HAP-1 (cell line): ENCODE measurements at places on chromosomes 5 and 9.

DNA sequence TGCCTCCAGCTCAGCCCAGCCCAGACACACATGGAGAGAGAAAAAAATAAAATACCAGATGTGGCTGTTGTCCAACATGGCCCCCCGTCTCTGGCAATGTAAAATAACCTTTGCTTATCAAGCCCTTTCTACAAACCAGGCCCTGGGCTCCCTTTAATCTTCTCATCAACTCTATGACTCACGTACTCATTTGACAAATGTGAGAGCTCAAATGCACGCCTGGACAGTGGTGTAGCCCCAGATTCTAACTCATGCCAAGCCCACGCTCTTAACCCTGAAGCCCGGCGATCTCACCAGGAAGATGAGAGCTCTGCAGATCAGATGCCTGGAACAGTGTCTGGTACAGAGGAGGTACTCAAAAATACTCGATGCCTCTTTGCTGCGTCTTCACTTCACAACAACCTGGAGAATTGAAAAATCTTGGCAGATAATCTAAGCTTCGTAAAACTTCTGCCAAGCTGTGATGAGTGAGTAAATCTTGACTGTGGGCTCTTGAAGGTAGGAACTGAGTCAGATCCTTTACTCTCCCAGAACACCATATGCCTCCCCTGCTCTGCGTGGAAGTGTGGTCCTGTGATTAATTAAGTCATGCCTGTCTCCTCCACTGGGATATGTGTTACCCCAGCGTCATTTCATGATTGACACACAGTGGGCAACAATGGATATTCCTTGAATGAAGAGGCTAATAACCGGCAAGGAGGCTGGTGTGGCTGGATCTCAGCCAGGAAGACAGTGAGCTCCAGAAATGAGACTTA lies 102.0 kb upstream of the FSTL4 start:
- no peak for DNase-seq

DNA sequence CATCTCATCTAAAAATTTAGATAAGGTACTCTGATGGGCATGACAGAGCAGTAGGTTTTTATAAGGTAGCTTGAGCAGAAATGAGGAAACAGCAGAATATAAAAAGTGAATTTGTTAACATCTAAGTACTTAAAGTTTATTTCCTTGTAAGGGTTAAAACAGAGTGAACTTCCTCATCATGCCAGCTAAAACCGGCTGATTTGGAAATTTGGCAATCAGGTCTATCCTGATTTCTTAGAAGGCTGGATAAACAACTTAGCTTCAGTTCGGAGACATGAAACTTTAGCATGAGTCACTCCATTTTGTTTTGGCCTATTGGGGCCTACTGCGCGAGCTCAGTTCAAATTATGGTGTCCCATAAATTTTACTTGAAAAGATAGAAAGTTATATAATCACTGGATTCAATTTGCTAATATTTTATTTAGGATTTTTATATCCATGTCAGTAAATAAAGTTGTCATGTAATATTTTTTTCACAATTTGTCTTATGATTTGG lies 241.6 kb upstream of the RORB start:
- no peak for DNase-seq

DNA sequence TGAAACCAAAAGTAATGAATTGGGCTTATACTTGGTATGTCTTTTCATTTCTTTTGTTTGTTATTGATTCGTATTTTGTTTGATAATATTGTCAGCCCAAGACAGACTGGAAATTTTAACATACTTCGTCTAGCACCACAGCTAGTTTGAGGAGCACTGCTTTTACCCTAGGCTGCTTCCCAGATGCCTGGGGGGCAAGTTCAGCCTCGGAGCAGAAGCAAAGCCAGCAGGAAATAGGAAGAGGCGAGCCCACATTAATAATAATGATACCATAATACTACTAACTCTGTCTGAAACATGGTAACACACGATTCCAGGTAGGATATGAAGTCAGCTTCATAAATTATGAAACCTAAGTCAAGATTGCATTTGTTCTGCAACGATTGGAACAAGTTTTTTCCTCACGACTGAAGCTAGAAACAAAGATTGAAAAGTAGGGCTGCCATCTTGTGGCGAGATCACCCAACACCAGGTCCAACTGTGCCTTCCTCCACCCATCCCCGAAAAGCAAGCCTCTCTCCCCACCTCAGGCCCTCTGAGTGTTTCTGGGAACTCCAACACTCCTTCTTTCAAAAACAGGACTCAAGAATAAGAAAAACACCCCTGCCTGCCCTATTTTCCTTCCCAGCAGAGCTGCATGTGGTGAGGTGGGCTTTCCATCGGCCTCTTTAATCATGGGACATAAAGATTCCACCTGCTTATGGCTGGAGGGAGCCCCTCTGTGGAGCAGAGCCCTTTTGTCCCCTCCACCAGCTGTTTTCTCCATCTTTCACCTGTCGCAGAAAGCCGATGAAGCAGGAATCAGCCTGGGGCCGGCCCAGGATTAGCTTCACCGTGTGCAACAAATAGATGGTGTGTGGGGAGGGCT lies 236.4 kb downstream of the CAAP1 start:
- peak; percentile 64 for DNase-seq

DNA sequence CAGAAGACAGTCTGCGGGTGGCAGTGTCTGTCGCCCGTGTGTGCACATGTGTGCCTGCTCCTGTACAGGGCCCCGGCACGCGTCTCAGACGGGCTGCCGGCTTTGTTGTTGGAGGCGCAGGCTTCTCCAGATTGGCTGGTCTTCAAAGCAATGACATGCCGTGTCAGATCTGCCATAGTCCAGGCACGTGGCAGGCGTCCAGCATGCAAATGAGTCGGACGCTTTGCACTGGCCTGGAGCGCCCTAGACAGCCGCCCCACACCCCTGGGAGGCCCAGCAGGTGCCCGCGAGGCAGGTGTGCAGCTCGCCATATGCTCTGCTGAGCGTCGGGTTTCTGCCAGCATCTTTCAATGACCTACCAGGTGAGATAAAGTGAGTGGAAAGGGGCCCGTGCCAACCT lies 71.5 kb downstream of the GADD45G start:
- no peak for DNase-seq

DNA sequence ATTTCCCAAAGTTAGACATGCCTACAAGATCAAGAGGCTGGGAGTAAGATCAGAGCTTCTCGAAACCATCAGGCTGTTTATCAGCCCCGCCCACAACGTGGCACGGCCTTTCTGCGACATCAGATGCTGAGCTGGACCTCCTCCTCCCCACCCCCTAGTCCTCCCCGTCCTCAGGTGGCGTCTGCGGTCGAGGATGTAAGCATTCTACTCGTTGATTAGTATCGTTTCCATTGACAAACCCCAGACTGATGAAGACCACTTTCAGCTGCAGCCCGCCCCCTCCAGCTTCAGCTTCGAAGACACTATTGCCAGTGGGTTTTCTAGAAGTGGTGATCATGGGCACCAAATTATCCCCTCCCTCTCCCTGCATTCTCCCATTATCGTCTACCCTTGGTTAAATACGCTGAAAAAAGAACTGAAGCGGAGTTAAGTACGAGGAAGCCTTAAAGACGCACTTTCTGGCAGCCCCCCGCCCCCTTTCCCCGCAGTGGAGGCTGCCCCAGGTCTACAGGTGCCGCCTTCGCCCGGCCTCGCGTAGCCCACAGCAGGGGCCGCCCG lies 1.1 kb downstream of the PPIC start:
- DNase-seq: peak; percentile 43

DNA sequence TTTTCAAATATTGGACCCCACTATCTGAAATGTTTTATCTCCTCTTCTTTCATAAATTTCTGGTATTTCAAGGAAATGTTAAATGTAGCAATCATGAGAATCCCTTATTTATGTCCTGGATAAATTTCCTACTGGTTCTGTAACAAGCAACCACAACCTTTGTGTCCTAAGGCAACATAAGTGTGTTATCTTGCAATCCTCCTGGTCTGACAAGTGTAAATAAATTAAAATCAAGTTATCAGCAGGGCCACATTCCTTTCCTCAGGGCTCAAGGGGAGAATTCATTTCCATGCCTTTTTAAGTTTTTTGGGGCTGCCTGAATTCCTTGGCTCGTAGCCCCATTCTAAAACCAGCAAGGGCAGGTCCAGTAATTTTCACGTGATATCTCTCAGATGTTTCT lies 83.2 kb downstream of the CDH9 start:
- no peak for DNase-seq

DNA sequence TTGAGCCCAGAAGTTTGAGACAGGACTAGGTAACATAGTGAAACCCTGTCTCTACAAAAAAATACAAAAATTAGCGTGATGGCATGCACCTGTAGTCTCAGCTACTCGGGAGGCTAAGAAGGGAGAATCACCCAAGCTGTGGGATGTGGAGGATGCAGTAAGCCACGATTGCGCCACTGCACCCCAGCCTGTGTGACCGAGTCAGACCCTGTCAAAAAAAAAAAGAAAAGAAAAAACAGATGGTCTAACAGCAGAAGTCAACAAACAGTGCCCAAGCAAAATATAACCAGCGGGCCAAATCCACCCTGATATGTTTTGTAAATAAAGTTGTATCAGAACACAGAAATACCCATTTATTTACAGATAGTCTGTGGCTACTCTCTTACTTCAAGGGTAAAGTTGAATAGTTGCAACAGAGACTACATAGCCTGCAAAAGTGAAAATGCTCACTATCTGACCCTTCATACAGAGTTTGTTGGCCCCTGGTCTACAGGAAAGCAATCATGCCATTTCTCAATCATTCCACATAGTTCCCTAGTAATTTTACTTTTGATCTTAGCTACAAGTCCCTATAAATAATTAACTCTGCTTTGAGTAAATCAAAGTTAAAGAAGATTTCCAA lies 383.7 kb downstream of the TLE1 start:
- no peak for DNase-seq

GRCh38 chr9:18423791-18424531 lies 50.0 kb upstream of the ADAMTSL1 start:
- DNase-seq: no peak

GRCh38 chr5:100777680-100778300 lies 125.3 kb downstream of the ST8SIA4 start:
- no peak for DNase-seq

- no peak for DNase-seq
Observed at GRCh38 chr9:89813482-89813881, 208.7 kb downstream of the GADD45G start.

DNA sequence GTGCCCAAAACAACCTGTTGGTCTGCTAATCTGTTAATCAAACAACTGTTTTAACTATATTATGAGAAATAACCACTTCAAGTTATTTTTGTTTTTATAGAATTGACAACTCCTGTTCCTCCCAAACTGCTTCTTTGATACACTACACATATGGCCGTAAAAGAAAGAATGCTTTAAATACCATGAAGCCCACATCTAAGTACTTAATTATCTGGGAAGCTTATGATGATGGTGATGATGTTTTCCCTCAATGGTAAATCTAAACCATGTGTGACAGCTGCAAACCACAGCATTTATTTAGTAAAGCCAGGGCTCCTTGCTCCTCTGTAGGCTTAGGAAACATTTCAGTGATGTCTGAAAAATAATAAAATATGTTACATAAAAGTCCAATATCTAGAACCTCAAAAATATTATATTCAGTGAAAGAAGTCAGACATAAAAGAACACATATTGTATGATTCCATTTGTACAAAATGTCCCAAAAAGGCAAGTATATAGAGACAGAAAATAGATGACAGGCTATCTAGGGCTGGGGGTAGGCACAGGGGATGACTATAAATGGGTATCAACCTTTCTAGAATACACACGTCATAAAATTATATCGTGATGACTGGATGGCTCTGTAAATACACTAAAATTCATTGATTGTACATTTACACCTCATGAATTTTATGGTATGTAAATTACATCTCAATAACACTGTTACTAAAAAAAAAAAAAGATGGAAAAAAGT lies 154.1 kb downstream of the EFNA5 start:
- peak; percentile 39 for DNase-seq

- DNase-seq: no peak
Observed at GRCh38 chr9:3045153-3045552, 201.3 kb upstream of the PUM3 start.

- DNase-seq: peak; percentile 13
Observed at GRCh38 chr5:121033334-121033733, 569.2 kb downstream of the PRR16 start.

GRCh38 chr5:120599576-120599975 lies 135.5 kb downstream of the PRR16 start:
- DNase-seq: no peak

DNA sequence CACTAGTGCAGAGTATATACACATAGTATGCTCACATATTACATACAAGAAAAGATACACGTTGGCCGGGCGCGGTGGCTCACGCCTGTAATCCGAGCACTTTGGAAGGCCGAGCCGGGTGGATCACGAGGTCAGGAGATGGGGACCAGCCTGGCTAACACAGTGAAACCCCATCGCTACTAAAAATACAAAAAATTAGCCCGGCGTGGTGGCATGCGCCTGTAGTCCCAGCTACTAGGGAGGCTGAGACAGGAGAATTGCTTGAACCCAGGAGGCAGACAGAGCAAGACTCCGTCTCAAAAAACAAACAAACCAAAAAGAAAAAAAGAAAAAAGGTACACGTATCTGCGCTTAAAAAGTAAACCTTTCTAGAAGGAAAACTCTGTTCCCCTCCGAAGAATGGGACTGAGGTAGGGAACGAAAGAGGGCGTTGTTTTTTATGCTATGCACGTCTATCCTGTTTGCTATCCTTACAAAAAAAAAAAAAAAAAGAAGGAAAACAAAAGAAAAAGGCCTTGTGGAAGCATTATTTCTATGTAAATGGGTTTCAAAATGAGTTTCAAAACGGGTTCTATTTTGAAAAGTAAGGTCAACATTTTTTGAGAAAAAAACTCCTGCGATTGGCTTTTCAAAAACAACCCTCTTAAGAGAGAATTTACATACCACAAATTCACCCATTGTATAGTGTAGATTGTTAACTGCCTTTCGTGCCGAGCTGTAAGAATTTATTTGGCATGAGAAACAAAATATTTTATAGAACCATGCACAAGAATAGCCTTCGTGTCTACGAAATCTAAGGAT lies 1.2 kb downstream of the AK3 start:
- DNase-seq: peak; percentile 48

DNA sequence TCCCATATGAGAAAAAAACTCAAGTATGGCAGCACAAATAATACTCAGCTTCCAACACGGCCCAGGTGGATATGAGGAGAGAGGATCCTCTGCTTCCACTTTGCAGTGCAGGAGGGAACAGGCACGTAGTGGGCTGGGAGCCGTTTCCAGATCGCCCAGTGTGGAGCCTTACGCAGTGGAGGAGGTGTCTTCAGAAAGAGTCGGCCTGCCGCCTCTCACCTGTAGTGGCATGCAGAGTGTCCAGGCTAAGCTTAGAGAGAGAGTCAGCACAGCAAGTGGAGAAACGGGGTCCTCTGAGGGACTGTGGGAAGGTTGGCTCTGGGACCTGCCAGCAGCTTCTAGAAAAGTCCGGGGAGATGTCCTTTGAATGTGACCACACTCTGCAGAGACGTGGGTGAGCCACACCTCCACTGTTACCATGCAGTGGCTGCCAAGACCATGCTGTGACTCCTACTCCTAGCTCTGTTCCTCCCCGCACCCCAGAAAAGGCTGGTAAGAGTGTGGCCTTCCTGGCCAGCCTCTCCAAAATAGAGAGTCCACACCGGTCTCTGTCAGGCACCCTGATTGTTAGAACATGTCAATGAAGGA lies 3.5 kb upstream of the SEMA4D start:
- no peak for DNase-seq

DNA sequence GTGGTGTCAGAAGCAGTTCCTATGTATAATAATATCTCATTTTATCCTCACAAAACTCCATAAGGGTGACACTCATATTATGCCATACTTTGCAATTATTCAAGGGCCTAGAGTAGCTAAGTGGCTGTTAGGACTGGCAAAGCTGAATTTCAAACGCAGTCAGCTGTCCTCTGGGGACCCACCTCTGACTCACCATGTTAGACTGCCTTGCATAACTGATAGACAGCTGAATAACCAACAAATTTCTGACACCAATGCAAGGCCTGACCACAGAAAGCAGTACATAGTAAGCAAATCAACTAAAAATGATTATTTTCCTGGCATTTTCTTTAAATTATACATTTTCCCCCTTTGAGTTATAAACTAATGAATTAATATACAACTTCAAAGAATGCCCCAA lies 251.6 kb upstream of the PTGER4 start:
- DNase-seq: no peak
